ENCODE measurements at places on chromosomes 3 and 15. TPM values are rescaled to one million over a fixed set of nuclear protein-coding genes. Genes with fewer than 3 reads are reported as not detected.

- no peak for DNase-seq
Measured at GRCh38 chr3:128629936-128630335, 20.7 kb downstream of the RPN1 start.

Gene ST3GAL6
- total RNA-seq, result not detected

DNA sequence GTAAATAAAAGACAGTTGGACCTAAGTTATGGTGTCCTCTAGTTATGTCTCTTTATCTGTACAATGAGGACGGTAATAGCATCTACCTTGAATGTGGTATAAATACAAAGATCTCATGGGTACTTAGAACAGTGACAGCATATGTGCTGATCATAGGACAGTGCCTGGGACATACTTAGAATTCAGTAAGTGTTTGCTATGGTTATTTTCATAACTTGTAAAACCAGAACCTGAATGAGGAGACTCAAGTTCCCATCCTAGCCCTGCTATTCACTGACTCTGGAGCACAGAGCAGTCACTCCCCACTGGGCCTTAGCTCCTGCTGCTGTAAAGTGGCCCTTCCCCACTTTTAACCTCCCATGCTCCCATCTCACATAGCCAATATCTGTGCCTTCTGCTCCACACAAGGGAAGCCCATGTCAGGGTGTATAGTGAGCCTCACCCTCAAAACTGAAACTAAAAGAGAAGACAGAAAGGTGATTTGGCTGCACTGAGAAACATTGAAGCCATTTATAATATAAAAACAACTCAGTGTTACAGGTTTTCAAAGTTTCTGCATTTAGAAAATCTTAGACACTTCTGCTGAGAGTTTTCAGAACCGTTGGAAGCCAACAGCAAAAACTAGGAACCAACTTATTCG is 225.4 kb upstream of the UBE2E2 start:
- no peak for DNase-seq

Gene ENTPD3
- total RNA-seq, result not detected

Gene SEMA3B
- total RNA-seq, result 2.3 TPM

GRCh38 chr15:73950831-73951561 is 24.7 kb downstream of the LOXL1 start:
- DNase-seq, result peak; percentile 88
